ENCODE measurements at places on chromosomes 11 and 22. TPM values are rescaled to one million over a fixed set of nuclear protein-coding genes. Genes with fewer than 3 reads are reported as not detected.

GRCh38 chr11:64722141-64723065 is 594 bp downstream of the NRXN2 start:
- no peak overlapping the region for H3K27ac ChIP-seq
- peaks cover 83% of the 10 kb centered on the region for H3K27me3 ChIP-seq
- DNase-seq = no peak
- no peaks in the 10 kb centered on the region for H3K4me1 ChIP-seq
- no peaks in the 10 kb centered on the region for H3K36me3 ChIP-seq
- no peak overlapping the region for H3K4me3 ChIP-seq

The OR52I1 gene
- total RNA-seq = not detected

DNA sequence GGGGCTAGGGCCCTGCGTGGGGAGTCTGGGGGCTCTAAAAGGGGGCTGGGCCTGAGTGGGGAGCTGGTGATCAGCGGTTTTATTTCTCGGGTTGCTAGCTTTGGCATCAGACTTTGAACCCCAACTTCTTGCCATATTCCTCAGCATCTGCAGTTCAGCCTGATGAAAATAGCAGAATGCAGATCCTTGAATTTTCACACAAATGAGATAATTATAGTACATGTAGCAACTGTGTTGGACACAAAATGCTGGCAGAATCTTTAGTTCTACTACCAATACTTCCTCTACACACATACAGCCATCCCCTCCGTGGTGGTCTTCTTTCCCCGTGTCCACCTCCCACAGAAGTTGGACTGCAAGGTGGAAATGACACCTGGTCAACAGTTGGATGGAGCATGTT is 1.5 kb downstream of the ZC3H7B start:
- no peaks in the 10 kb centered on the region for H3K27me3 ChIP-seq
- H3K4me3 ChIP-seq = peak overlapping the region; percentile 85
- H3K4me1 ChIP-seq = peaks cover 27% of the 10 kb centered on the region
- H3K36me3 ChIP-seq = peaks cover 10% of the 10 kb centered on the region

DNA sequence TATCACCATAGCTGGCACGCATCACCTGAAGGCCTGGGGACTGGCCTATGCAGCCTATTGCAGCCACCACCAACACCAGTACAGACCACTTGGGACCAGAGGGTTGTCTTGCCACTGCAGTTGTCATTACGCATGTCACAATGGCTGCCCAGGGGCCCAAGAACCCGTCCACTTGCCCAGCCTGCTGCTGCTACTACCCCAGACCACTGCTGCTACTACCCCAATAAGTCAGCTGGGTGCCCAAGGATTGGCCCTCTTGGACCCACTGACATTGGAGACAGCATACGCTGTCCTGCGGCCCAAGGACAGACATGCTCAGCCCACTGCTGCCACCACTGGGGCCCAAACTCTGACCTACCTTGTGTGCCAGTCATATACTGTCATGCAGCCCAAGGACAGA is 102.7 kb upstream of the OR9Q1 start:
- no peaks in the 10 kb centered on the region for H3K4me1 ChIP-seq
- no peak for DNase-seq
- no peaks in the 10 kb centered on the region for H3K36me3 ChIP-seq
- H3K4me3 ChIP-seq = no peak overlapping the region
- peaks cover 2% of the 10 kb centered on the region for H3K27me3 ChIP-seq

The GSTP1 gene
- total RNA-seq = 875 TPM

GRCh38 chr22:30947173-30947815 is 21.3 kb downstream of the MORC2 start:
- no peak for DNase-seq
- peaks cover 33% of the 10 kb centered on the region for H3K36me3 ChIP-seq
- H3K27ac ChIP-seq = no peak overlapping the region

Measured in mesothelial cell of epicardium (in vitro differentiated cells).